ENCODE measurements at places on chromosomes 11 and 22.

DNA sequence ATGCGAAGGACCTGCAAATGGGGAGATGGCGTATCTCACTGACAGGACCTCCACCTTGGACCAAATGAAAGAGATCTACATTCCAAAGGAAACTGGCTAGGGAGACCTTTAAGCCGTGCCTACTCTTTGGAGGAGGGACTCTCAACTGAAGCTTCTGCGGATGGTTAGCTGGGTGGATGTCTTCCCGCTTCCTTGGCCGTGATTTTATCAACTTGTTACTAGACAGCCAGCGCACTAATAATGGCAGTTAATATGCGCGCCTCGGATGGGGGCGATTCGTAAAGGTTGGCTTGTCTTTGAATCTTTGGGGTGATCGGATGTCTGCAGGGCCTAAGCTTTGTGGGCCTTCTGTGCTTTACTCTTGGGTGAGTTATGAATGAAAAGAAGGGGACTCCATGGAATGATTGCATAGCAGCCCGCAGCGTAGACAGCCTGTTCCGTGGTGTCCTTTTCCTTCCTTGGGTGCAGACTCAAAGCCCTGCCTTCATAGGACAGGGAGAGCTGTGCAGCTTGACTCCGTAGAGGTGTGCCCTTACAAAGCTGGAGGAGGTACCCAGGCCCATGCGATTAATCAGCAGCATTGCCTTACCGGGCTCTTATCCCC, 1.5 kb downstream of the ZNRF3 start:
- DNase-seq: no peak

DNA sequence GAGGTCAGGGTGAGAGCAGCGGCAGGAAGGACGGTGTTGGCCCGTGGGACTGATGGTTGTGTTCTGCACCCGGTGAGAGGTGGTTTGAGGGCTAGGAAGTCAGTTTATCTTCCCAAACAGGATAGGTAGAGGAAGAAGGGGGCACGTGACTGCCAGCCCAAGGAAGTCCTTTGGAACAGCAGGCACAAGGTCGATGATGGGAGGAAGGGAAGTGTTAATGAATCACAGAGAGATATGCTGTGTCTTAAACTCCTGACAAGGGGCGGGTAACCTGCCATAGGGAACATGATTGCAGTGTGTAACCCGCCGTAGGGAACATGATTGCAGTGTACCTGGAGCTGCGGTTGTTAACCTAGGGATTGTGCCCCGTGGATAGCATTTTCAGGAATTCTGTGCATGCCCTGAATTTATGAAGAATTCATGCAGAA, 49.0 kb downstream of the PRR5L start:
- no peak for DNase-seq

DNA sequence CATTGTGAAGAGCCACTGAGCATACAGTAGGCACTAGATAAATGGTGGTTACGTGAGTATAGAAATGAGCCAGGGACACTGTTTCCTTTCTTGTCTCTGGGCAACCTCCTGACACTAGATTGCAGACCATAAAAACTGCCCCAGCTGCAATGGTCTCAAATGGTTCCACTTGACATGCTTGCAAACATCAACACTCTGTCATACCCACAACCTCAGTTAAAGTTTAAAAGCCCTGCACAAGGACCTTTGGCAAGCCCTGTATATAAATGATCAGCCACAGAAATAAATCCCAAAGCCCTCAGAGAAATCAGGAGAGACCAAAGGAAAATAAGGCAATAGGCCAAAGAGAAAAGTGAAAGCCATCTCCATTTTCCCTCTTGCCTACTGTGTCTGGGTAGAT, 20.7 kb downstream of the PLEKHA7 start:
- no peak for DNase-seq

GRCh38 chr11:102186551-102187191, 76.4 kb downstream of the YAP1 start:
- DNase-seq: no peak

GRCh38 chr11:19537803-19538453, 174.7 kb upstream of the NAV2 start:
- no peak for DNase-seq

GRCh38 chr11:6541356-6541755, 44.3 kb downstream of the DNHD1 start:
- DNase-seq: no peak

GRCh38 chr11:12827929-12828812, 153.9 kb downstream of the TEAD1 start:
- DNase-seq: no peak

DNA sequence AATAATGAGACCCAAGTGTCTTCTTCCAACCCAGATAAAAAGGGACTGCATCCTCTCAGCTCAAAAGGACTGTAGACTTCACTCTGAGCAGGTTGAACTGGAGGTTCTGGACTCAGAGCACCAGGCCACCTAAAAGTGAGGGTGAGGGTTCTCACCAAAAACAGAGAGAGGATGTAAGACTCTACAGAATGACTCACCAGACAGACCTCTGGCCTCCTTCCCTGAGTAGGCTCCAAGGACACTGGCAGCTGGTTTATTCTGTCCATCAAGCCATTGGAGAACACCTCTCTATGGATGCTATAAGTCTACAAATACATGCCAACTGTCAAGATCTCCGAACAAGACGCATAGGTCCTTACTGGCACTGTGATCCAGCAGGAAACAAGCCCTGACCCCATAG, 27.2 kb downstream of the FEZ1 start:
- no peak for DNase-seq

DNA sequence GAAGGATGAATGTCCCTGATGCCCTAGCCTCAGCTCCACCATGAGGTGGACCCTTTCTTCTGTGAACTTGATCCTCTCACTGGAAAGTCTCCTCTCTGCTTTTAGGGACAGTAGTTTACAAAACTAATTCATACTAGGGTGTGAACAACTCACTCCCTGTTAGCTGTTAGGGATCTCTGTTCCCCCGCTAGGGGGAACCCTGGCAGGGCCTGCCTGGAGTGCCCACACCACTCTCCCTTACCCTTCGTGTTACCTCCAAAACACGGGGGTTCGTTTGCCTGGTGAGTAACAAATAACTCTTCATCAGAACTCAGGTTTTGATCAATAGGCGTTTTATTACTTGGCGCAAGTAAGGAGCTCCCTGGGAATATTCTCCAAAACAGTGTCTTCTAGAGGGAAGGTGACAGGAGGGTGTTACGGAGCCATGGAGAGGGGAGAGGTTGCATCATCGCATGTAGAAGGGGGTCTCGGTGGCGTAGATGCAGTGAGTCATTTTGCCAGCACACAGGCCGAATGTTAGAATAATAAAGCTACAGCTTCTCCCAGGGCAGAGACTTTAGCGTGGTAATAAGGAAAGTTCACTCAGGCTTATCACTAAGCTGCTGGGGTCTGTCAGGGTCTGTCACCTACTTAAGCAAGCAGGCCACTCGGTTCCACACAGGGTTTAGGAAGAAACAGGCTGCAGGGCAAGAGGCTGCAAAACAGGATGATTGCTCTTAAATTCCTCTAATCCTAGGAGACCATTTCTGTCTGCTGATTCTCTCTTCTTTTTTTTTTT, 45.8 kb downstream of the C11orf96 start:
- DNase-seq: no peak

DNA sequence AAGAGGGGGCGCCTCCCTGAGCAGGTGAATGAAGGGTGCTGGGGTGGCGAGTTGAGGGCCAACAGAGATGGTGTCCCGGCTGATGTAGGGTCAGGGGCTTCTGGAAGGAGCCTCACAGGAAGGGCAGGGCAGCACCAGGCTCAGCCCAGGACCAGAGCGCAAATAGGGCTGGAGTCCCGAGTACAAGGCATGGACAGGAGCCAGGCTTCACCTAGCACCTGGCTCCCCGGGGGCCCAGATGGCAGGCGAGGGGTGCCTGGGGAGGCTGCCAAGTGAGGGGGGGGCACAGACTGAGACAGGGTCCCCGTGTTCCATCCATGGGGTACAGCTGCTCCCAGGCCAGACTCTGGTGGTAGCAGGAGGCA, 105.8 kb downstream of the KCNQ1 start:
- DNase-seq: no peak

DNA sequence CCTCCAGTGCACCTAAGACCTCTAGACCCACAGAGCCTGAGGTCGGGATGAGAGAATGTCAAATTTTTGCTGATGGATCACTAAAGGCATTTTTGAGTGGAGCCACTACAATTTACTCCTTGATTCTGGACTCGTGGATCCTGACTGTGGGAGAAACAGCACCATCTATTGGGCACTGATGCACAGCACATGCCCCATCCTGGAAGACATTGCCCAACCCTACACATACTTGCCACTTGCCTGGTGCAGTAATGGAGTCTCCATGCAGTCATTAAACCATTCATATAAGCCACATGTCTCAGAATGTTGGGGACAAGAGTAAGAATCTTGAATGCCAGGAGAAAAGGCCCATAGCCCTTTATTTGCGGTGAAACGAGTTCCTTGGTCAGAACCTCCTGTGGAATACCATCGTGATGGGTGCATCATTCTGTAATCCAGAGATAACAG, 103.9 kb downstream of the GGTLC2 start:
- no peak for DNase-seq

DNA sequence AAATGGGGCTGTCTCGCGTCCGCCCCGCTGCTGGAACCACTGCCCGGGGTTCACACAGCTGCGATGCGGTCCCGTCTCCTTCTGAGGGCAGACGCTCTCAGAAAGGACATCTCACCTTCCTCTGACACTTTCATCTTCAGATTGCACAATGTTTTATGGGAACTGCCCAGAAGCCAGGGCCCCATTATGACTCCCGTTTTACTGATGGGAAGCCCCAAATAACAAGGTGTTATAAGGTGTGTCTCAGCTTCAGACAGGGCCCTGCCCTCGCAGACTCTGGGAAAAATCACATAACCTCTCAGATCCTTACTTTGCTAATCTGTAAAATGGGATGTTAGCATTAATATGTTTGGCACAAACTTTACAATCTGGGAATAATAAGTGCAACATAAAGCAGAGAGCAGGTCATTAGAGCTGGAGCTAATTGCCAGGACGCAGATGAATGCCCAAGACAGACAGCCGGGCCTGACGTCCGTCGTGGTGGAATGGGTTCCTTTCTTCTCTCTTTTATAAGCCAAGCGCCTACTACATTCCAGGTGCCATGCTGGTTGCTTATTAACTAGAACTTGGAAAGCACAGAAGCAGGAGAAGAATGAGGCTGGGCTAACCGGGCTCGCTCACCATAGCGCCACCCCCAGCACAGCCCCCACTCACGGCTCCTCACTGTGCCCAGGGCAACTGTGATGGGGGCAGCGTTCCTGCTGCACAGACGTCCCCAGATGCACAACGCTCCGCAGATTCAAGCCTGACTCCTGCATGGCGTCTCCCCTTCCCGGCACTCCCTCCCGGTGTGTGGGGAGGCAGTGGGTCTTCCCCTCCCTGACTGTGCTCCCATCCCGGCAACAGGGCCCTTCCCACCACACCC, 43.8 kb downstream of the TRMU start:
- no peak for DNase-seq

GRCh38 chr11:132245403-132246385, 875.3 kb downstream of the NTM start:
- no peak for DNase-seq

DNA sequence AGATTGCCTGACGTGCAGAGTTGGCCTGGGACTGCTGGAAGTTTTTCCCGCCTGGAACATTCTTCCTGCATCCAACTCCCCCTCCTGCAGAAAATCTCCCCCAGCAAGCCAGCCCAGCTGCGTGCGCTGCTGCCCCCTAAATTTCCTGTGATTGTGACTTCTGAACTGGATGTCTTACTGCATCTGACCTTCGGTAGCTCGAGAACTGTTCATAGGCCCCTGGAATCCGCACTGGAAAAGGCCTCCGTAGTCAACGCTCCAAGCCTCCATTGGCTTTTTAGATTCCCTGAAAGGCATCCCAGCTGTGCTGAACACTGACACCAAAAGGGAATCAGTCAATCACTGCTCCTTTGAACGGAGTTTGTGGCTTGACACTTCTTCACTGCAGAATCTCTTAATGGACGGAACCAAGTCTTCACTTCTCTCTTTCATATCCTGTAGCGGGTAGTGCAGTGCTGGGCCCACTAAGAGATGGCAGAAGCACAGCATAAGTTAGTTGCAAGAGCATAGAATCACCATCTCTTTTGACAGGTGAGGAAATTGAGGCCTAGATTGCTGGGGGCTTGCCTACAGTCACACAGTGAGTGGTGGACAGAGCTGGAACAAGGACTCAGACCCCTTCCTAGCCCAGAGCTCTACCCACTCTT, 14.2 kb upstream of the RASD2 start:
- DNase-seq: no peak

- DNase-seq: no peak
Observed at GRCh38 chr11:130582981-130583380, 134.5 kb downstream of the ADAMTS15 start.

GRCh38 chr11:96049426-96049825, 125.5 kb upstream of the MTMR2 start:
- DNase-seq: no peak

DNA sequence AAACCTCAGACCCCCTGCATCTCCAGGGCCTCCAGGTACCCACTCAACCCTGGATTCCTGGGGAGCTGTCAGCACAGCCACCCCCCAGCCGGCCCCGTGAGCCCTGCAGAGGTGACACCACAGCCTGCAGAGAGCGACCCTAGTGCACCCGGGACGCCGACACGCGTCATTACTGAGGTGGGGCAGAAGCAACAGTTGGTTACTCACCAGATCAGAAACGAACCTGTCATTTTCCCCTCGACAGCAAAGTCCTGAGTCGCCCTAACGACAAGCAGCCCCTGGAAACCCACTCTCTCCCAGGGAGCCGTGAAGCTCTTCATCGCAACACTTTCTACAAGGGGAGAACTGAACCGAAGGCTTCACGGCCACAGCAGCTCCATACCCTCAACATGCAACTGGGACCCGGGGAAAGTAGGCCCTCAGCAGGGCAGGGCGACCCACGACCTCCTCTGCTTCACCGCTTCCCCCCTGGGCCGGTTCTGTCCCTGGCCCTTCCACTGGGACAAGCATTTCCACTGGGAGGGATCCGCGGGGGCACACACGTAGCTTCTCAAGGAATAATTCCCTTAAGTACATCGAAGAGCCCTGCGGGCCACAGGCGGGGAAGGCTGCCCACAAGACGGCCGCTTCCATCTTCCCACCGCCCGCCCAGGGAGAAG, 1.6 kb downstream of the BRD1 start:
- no peak for DNase-seq

GRCh38 chr11:76152741-76153570, 53.3 kb downstream of the WNT11 start:
- no peak for DNase-seq
